Mesenchymal stem cell (in vitro differentiated cells and primary cell): ENCODE measurements at places on chromosomes 4 and X.

GRCh38 chr4:170122252-170122651 is 32.5 kb upstream of the AADAT start:
- no peaks in the 10 kb centered on the region for H3K27me3 ChIP-seq
- H3K36me3 ChIP-seq: no peaks in the 10 kb centered on the region
- H3K4me1 ChIP-seq: no peaks in the 10 kb centered on the region
- no peak overlapping the region for H3K4me3 ChIP-seq
- DNase-seq: no peak

DNA sequence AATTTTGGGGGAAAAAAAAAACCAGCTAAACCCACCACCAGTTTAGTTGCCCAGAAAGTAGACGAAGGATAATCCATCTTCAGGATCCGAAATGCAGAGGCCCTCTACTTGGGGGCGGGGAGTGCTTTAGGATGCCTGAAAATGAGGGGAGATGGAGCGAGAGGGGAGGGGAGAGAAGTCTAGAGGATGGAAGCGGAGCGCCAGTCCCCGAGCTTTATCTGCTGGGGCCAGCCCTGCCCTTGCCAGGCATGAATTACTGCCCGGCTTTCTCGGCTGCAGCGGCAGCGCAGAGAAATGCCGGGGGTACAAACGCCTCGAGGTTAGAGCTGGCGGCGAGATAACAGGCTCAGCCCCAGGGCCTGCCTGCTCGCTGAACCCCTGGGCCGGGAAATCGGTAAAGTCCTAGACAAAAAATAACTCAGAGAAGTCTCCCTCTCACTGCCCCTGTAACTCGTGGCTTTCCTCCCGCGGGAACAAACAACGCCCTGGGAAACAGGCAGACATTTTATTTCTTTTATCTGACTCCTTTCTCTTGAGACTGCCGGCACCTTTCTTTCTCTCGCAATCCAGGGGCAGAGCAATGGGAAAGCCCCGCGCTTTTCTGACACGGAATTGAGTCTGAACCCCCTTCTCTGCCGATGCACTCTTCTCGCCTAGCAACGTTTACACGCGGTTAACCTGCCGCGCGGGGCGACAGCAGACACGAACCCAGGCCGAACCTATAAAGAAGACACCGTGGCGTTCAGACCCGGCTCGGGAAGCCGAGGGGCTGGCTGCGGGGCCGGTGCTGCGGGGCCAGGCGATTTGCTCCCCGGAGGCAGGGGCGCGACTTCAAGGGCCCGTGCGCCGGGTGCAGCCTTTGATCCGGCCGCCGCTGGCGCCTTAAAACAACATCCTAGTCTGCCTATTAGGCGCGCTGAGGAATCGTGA is 3.1 kb upstream of the MSX1 start:
- H3K4me1 ChIP-seq: peaks cover 42% of the 10 kb centered on the region
- peak overlapping the region; percentile 32 for H3K4me3 ChIP-seq
- H3K27me3 ChIP-seq: peaks cover 86% of the 10 kb centered on the region
- no peaks in the 10 kb centered on the region for H3K36me3 ChIP-seq

- peak overlapping the region; percentile 94 for H3K27ac ChIP-seq
- no peaks in the 10 kb centered on the region for H3K27me3 ChIP-seq
- no peak overlapping the region for H3K4me3 ChIP-seq
- no peaks in the 10 kb centered on the region for H3K36me3 ChIP-seq
Measured at GRCh38 chr4:147597561-147597960, 19.6 kb upstream of the TMEM184C start.

DNA sequence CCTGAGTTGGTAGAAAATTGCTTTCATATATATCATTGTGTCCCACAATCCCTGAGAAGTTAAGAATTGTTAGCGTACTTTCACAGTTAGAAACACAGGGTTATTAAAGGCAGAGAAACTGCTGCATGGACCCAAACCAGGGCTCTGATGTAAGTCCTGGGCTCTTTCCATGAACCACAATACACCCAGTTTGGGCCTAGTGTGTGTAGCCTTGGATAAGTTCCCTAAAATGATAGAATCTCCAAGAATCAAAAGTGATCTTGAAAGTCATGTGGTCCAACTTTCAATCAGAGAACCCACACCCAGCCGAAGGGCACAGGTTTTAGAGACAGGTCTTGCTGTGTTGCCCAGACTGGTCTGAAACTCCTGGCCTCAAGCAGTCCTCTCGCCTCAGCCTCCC is 257.8 kb upstream of the KLF3 start:
- H3K27me3 ChIP-seq: no peaks in the 10 kb centered on the region
- H3K4me3 ChIP-seq: no peak overlapping the region
- no peak for DNase-seq
- H3K36me3 ChIP-seq: no peaks in the 10 kb centered on the region

- no peak for DNase-seq
- no peaks in the 10 kb centered on the region for H3K27me3 ChIP-seq
- H3K4me3 ChIP-seq: no peak overlapping the region
- H3K36me3 ChIP-seq: peaks cover 41% of the 10 kb centered on the region
- no peak overlapping the region for H3K27ac ChIP-seq
Measured at GRCh38 chrX:135346975-135347374, 37.7 kb downstream of the ETDC start.

DNA sequence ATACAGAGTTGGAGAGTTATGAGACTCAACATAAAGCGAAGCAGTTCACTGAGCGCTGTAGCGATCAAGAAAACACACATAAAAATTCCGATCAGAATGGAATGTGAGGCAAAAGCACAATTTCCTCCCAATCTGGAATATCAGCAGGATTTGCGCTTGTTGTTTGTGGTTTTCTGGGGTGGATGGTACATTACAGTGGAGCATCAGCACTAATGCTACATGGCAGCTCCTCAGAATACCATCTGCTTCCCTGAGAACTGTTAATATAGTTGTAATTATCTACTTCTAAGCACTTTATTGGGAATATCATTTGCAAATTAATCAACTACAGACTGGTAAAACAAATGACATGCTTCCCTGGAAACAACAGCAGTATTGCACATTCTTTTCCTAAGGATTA is 324.1 kb upstream of the PPARGC1A start:
- no peak overlapping the region for H3K4me3 ChIP-seq
- no peaks in the 10 kb centered on the region for H3K36me3 ChIP-seq
- H3K27me3 ChIP-seq: no peaks in the 10 kb centered on the region
- no peak overlapping the region for H3K27ac ChIP-seq

DNA sequence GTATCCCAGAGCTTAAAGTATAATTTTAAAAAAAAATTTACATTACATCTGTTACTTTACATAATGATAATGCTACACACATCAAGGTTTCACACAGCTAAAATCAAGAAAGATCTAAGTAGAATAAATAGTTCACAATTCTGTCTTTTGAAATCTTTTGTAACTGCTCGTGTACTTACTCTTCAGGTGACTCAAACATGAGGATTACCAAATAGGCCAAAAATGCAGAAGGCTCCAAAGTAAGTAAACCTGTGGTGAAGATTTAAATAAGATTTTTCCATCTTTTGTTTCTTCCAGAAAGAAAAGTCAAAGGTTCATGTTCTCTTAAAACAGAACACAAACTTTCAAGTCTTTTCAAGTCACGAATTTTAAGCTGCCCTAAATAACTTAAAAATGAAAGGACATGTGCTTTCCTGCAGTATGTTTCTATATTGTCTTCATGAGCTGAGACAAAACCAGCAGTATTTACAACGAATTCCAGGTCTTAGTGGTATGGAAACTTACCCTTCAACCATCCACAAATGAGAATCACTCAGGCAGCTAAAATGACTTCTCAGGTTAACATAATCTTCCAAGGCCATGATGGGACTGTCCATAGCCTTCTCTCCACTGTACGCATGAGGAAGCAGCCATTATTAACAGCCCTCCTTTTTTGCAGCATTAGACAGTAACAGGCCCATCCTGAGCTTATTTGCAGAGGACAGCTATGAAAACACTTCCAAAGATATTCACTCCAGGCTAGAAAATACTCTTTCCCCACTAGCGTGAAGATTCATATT is 172.8 kb upstream of the EDNRA start:
- no peaks in the 10 kb centered on the region for H3K36me3 ChIP-seq
- peaks cover 2% of the 10 kb centered on the region for H3K4me1 ChIP-seq
- H3K27me3 ChIP-seq: no peaks in the 10 kb centered on the region
- H3K4me3 ChIP-seq: no peak overlapping the region
- H3K27ac ChIP-seq: no peak overlapping the region
- no peak for DNase-seq

DNA sequence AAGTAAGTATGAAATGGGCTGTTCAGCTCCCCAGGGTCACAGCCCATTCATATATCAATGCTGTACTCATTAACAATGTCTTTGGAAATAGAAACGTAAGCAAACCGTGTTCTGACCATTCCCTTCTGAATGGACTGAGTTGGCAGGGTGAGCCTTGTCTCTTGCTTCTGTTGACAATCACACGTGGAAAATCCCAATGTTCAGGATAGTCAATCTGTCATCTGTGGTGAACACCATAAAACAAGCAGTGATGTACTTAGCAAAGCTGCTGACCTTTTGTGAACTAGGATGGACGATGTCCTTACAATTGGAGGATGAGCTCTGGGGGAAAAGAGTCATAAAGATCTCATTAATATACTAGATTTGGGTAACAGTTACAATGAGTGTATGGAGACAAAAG is 109.6 kb upstream of the PAQR3 start:
- no peak overlapping the region for H3K4me3 ChIP-seq
- no peaks in the 10 kb centered on the region for H3K27me3 ChIP-seq
- no peak overlapping the region for H3K27ac ChIP-seq
- no peaks in the 10 kb centered on the region for H3K36me3 ChIP-seq
- no peak for DNase-seq
- no peaks in the 10 kb centered on the region for H3K4me1 ChIP-seq

GRCh38 chr4:42917296-42917695 is 24.8 kb downstream of the GRXCR1 start:
- no peak overlapping the region for H3K4me3 ChIP-seq
- no peaks in the 10 kb centered on the region for H3K4me1 ChIP-seq
- no peak overlapping the region for H3K27ac ChIP-seq
- no peak for DNase-seq

GRCh38 chr4:10656988-10657387 is 27.6 kb downstream of the CLNK start:
- no peaks in the 10 kb centered on the region for H3K27me3 ChIP-seq
- DNase-seq: peak; percentile 20
- no peaks in the 10 kb centered on the region for H3K36me3 ChIP-seq
- H3K27ac ChIP-seq: peak overlapping the region; percentile 18
- peaks cover 1% of the 10 kb centered on the region for H3K4me1 ChIP-seq
- no peak overlapping the region for H3K4me3 ChIP-seq

GRCh38 chr4:40152637-40153036 is 44.2 kb upstream of the RHOH start:
- H3K27me3 ChIP-seq: no peaks in the 10 kb centered on the region
- no peak for DNase-seq
- no peak overlapping the region for H3K27ac ChIP-seq
- peaks cover 3% of the 10 kb centered on the region for H3K4me1 ChIP-seq
- H3K4me3 ChIP-seq: no peak overlapping the region

GRCh38 chr4:88320780-88321373 is 36.5 kb upstream of the PPM1K start:
- peak overlapping the region; percentile 80 for H3K27ac ChIP-seq
- H3K4me1 ChIP-seq: peaks cover 4% of the 10 kb centered on the region
- H3K36me3 ChIP-seq: no peaks in the 10 kb centered on the region
- H3K27me3 ChIP-seq: no peaks in the 10 kb centered on the region
- peak; percentile 49 for DNase-seq

GRCh38 chr4:65669111-65670019 is 924 bp downstream of the EPHA5 start:
- H3K27ac ChIP-seq: no peak overlapping the region
- H3K4me1 ChIP-seq: peaks cover 13% of the 10 kb centered on the region
- DNase-seq: peak; percentile 28
- no peaks in the 10 kb centered on the region for H3K36me3 ChIP-seq
- H3K4me3 ChIP-seq: peak overlapping the region; percentile 60
- H3K27me3 ChIP-seq: no peaks in the 10 kb centered on the region

- H3K4me3 ChIP-seq: no peak overlapping the region
- no peaks in the 10 kb centered on the region for H3K36me3 ChIP-seq
- DNase-seq: no peak
- peaks cover 38% of the 10 kb centered on the region for H3K27me3 ChIP-seq
Measured at GRCh38 chrX:70044541-70045245, 5.0 kb downstream of the AWAT2 start.

- H3K27ac ChIP-seq: no peak overlapping the region
- H3K4me3 ChIP-seq: no peak overlapping the region
- H3K36me3 ChIP-seq: peaks cover 3% of the 10 kb centered on the region
Measured at GRCh38 chr4:113559947-113560346, 201.6 kb downstream of the CAMK2D start.

- no peaks in the 10 kb centered on the region for H3K36me3 ChIP-seq
- no peaks in the 10 kb centered on the region for H3K27me3 ChIP-seq
- no peak for DNase-seq
- H3K4me3 ChIP-seq: no peak overlapping the region
- H3K4me1 ChIP-seq: no peaks in the 10 kb centered on the region
Measured at GRCh38 chrX:133909888-133910287, 75.5 kb downstream of the GPC3 start.

- no peaks in the 10 kb centered on the region for H3K27me3 ChIP-seq
- no peaks in the 10 kb centered on the region for H3K36me3 ChIP-seq
- no peak overlapping the region for H3K27ac ChIP-seq
- peaks cover 1% of the 10 kb centered on the region for H3K4me1 ChIP-seq
- DNase-seq: no peak
- H3K4me3 ChIP-seq: peak overlapping the region; percentile 54
Measured at GRCh38 chr4:1183985-1184773, 11.8 kb upstream of the SPON2 start.

DNA sequence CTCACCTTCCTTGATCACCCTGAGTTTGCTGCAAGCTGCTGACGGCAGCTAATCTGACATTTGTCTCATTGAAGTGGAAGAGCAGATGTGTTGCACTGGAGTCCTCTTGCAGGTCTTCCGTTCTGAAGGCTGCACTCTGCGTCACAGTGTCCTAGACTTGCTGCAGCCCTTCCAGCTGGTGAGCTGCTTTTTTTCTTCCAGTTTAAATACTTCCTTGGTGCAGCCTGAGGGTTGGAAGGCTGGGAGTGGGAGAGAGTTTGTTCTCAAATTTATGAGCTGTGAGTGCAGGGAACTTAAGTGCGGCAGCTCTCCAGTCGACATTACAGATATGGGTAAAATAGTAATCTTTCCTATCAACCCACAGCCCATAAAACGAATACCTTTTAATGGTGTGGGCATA is 303.6 kb upstream of the FAT1 start:
- no peaks in the 10 kb centered on the region for H3K36me3 ChIP-seq
- DNase-seq: peak; percentile 33
- H3K4me3 ChIP-seq: peak overlapping the region; percentile 48
- peaks cover 1% of the 10 kb centered on the region for H3K4me1 ChIP-seq
- H3K27ac ChIP-seq: no peak overlapping the region

GRCh38 chr4:127778102-127778501 is 4.0 kb upstream of the HSPA4L start:
- H3K4me3 ChIP-seq: no peak overlapping the region
- no peaks in the 10 kb centered on the region for H3K36me3 ChIP-seq
- no peak for DNase-seq
- peaks cover 6% of the 10 kb centered on the region for H3K4me1 ChIP-seq

- no peak for DNase-seq
- no peaks in the 10 kb centered on the region for H3K4me1 ChIP-seq
- no peak overlapping the region for H3K27ac ChIP-seq
- H3K27me3 ChIP-seq: no peaks in the 10 kb centered on the region
- H3K36me3 ChIP-seq: peaks cover 81% of the 10 kb centered on the region
- H3K4me3 ChIP-seq: no peak overlapping the region
Measured at GRCh38 chr4:25383647-25384046, 6.6 kb downstream of the ANAPC4 start.

- H3K27me3 ChIP-seq: no peaks in the 10 kb centered on the region
- no peak overlapping the region for H3K4me3 ChIP-seq
- DNase-seq: no peak
- H3K27ac ChIP-seq: no peak overlapping the region
- peaks cover 3% of the 10 kb centered on the region for H3K4me1 ChIP-seq
Measured at GRCh38 chr4:98536631-98537030, 121.8 kb downstream of the TSPAN5 start.
